ENCODE measurements at places on chromosomes 1 and 21. TPM values are rescaled to one million over a fixed set of nuclear protein-coding genes. Genes with fewer than 3 reads are reported as not detected.

- peak; percentile 20 for DNase-seq
Measured at GRCh38 chr1:88655685-88656299, 28.3 kb upstream of the PKN2 start.

GRCh38 chr1:186574926-186575325, 105.3 kb downstream of the PTGS2 start:
- no peak for DNase-seq

GATAD2B gene
- polyA plus RNA-seq = 5.3 TPM

GRCh38 chr1:234489007-234489697, 10.2 kb upstream of the TARBP1 start:
- no peak for DNase-seq

FBXO2 gene
- polyA plus RNA-seq = 7.6 TPM

Measured in naive B cell (primary cell).